ENCODE measurements at places on chromosomes 7 and 10.
A peak's percentile ranks its signal among the peaks of the same experiment; 100 is the strongest.

DNA sequence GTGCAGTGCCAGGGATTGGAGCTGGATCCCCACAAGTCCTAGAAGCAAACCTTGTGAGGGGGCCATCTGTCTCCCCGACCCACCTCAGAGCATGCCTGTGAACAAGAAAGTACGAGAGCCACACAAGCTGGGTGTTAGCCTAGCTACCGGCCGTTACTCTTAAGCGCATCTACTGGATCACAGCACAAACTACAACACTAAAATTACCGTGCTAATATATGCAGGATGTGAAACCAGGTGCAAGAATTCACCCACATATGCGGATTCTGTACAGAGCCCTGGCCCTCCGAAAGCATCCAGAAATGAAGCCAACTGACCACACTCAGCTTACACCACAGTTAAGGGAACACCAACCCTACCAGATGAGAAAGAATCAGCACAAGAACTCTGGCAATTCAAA is 16.0 kb upstream of the PRSS1 start:
- no peak for DNase-seq

- DNase-seq = no peak
Observed at GRCh38 chr7:102305414-102306268, 19.0 kb downstream of the SH2B2 start.

- peak; percentile 34 for DNase-seq
Observed at GRCh38 chr10:68816796-68817412, 10.4 kb upstream of the STOX1 start.

DNA sequence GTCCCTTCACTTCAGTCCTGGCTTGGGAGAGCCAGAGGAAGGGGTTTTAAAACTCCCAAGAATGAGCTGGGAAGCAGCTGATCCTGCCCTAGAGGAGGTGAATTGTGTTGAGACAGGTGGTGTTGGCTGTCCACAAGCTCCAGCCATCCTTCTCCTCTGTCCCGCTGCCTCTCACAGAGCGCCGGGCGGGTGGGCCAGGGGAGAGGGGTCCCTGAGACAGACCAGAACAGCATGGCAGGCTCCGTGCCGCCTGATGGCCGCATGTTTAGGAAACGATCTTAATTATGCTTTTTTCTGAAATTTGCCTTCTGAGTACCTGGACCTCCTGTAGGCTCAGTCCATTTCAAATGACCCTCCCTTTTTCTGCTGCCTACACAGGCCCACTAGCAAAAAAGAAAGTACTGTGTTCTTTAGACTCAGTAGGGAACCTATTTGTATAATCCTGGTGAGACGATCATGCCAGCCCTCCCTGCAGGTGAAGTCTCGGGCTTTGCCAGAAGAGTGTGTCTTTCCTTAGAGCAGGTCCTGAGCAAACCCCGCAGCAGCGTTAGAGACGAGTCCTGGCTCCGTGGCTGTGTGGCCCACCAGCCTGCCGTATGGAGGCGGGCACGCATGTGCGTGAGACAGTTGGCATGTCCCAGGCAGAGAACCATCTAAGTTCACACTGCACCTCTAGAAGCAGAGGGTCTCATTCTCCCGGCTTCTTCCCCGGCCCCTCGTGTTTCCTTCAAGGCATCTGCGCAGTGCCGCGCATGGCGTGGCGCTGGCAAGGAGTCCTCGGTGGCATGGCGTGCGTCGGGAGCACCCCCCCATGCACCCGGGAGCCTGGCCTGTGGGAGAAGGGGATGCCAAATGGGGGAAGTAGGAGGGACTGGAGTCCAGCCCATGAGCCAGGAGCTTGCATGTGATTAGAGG is 26.3 kb upstream of the PWWP2B start:
- no peak for DNase-seq

- DNase-seq = no peak
Observed at GRCh38 chr10:13716081-13717071, 129.6 kb downstream of the PRPF18 start.

DNA sequence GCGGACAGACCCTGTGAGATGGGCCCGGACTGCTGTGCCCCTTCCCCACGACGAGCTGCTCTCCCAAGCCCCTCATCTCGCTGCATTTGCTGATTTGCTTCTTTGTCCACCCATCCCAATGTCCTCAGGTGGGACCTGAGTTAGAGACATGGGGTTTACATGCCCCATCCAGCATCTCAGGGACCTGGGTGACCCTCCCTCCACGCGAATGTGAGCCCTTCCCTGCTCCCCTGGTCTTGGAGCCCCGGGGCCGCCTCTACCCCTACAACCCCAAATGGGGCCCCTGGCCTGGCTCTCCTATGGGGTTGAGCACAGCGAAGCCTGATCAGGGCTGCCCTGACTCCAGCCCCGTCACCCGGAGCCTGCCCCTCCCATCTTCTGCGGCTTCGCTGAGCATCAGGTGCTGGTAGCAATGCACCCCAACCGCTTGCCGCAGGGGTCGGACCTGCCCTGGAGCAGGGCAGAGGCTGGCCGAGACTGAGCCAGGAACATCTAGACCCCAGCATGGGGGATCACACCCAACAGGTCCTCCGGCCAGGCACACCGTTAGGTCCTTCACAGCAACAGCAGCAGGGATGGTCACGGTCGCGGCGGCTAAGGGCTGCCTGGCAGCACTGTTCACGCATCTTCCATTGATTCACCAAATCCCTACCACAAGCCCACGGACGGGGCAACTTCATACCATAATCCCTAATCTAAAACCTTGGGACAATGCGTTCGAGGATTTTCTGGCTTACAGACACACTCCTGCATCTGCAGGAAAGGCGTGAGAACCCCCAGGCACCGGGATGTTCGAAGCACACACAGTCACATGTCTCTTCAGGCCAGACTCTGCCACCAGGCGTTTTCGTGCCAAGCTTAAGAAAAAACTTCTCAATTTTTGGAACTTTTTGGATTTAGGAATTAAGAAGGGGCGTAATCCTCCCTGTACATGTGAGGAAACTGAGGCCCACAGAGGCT is 15.5 kb downstream of the WDR86 start:
- no peak for DNase-seq

- no peak for DNase-seq
Observed at GRCh38 chr10:60508831-60509230, 119.2 kb upstream of the ANK3 start.

GRCh38 chr7:114622221-114622620 is 207.6 kb downstream of the FOXP2 start:
- DNase-seq = no peak

GRCh38 chr7:45638916-45639315 is 64.7 kb downstream of the ADCY1 start:
- DNase-seq = no peak

DNA sequence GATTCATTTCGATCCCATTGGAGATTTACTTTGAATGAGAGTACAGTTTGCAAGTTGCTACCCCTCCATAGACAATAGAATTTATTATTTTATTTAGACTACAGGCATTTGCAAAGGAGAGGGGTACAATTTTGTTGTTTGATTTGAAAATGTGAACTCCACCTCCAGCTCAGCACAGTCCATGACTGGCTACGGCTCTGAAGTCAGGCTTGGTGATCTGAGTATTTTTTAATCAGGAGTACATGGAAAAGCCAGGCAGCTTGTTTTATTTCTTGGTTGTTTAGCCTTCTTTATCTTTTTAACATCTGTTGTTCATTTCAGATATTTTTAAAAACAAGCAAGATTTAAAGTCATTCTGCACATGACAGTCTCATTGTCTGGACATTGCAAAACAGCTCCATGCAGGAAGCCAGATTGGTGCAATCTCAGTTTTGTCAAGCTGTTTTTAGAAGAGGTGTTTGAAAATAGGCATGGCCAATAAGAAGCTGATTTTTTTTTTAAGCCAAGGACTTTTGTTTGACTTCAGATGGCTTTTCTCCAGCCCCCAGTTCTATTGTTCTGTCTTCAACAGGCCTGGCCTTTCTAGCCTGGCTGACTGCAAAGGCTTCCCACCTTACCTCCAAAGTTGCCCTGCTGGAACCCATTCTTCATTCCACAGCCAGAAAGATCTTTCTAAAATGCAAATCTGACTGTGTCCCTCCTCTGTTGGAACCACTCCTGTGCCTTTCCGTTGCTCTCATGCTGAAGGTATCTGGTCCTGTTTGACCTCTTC is 12.2 kb downstream of the PLXDC2 start:
- no peak for DNase-seq

DNA sequence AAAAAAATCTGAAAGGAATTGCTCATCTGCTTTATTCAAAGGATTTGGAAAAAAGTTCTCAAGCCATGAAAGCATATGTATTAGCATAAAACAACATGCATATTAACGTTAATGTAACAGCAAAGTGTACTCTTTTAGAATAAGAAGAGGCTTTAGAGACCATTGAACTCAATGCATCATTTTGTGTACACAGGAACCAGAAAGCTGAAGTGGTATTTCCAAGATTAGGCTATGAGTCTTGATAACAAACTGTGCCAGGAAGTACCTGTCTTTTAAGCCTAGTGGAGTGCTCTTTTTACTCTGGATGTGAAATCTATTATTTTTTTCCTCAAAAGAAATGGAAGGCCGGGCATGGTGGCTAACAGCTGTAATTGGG is 164.2 kb downstream of the THSD7A start:
- DNase-seq = no peak

GRCh38 chr7:96067321-96067720 is 254.6 kb downstream of the SLC25A13 start:
- DNase-seq = no peak

DNA sequence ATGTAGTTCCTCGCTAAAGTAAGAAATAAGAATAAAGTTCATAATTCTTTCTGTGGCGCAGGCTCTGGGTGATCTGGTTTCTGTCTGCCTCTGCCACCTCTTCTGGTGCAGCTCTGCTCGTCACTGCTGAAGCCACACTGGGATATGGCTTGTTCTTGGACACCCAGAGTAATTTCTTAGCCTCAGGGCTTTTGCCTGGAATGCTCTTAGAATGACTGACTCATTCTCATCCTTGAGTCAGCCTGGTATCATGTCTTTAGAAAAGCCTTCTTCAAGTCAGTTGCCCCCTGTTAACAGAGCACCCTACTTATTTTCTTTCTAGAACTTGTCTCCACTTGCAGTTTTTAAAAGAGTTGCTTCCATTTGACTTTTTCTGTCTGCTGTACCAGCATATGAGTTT is 2.0 kb downstream of the ZSCAN25 start:
- DNase-seq = no peak

GRCh38 chr10:101839416-101840063 is 4.1 kb downstream of the KCNIP2 start:
- DNase-seq = peak; percentile 73

GRCh38 chr10:127968659-127969058 is 61.8 kb downstream of the PTPRE start:
- DNase-seq = peak; percentile 30

GRCh38 chr7:774161-775109 is 47.4 kb upstream of the PRKAR1B start:
- no peak for DNase-seq

GRCh38 chr10:3100093-3100792 is 32.9 kb downstream of the PFKP start:
- no peak for DNase-seq

- no peak for DNase-seq
Observed at GRCh38 chr7:362402-363096, 72.6 kb downstream of the FOXL3 start.

GRCh38 chr7:2471396-2471795 is 4.8 kb downstream of the GRIFIN start:
- DNase-seq = peak; percentile 28

DNA sequence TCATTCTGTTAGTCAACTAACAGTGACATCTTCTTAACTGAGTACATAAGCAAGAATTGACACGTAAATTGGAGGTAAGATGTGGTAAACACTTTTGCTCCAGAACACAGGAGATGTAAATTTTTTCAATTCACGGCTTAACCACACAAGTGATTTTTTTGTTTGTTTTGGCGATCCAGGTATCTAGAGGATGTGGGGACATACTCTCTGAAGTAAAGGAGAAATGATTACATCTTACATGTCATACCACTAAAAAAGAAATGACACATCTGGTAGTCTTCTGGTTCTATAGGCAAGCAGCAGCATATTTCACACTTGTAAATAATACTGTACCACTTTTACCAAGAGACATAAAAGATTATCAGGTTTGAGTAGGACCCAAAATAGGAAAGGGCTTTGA is 200.3 kb upstream of the ZWINT start:
- DNase-seq = no peak

DNA sequence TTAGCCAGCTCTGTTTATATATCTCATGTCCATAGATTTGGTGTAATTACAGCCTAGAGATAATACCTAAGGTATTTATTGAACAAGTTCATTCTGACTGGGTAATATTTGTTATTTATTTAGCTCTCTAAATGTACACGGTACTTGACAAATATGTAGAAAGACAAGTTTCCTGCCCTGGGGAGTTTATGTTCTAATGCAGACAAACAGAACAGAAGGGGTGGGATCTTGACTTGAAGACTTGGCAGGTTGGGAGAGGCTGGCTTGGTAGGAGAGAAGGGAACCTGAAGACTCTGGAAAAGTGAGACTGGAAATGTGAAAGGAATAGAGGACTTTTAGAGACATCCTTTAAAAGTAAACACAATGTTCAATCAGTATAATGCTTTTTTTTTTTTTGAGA is 97.7 kb upstream of the CDK6 start:
- DNase-seq = no peak

- no peak for DNase-seq
Observed at GRCh38 chr10:60343254-60343653, 46.4 kb downstream of the ANK3 start.

DNA sequence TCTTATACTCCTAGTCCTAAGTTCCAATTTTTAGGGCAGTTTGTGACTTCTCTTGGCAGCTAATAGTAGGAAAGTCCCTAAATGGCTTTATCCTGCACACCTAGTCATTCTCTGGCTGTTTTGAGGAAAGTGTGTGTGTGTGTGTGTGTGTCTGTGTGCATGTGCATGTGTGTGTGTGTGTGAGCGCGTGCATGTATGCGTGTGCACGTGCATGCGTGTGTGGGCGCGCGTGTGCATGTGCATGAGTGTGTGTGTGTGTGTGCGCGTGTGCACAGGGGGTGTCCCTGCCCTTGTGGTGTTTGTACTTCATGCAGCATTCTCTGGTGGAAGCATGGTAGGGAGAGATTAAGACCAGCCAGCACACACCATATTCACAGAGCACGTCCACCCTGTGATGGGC is 18.2 kb downstream of the MACROH2A2 start:
- DNase-seq = no peak

DNA sequence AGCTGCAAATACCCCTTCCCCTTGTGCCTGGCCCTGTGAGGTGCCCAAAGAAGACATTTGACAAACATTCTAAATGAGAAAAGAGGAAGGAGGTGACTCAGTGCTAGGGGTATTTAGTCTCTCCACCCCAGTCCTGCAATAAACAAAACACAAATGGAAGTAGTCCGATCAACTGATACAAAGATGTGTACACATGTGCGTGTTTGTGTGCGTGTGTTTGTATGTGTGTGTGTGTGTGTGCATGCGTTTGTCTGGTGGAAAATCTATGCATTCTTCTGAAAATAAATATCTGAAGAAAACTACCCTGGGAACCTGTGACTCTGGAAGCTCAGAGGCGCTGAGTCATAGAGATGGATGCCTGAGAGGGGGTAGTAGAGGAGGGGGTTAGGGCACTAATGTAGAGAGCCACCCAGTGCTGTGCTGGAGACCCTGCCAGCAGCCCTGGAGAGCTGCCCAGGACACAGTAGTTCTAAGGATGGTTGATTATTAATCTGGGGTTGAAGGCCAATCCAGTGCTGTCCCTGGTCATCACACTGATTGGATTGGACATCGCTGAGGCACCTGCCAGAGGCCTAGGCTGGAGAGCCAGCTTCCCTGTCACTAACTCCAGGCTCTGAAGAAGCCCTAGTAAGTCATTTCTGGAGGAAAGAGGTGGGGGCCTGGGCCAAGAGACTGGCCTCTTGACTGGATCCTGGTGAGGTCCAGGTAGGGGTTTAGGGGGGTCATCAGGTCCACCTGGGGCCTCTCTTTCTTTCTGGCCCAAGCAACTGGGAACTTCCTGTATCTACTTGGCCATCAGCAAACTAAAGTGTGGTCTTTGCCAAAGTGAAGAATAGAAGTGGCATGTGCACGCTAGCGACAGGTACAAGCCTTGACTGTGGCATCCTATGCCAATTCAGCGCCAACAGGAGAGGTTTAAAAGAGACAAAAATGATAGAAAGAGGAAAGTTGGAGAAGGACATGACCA is 18.5 kb downstream of the SFTPA1 start:
- no peak for DNase-seq

All from large intestine (tissue), 12 donors.